ENCODE measurements at places on chromosomes 11 and 22. TPM values are rescaled to one million over a fixed set of nuclear protein-coding genes. Genes with fewer than 3 reads are reported as not detected.
A peak's percentile ranks its signal among the peaks of the same experiment; 100 is the strongest.

RFPL2 gene
- polyA plus RNA-seq = not detected

DNA sequence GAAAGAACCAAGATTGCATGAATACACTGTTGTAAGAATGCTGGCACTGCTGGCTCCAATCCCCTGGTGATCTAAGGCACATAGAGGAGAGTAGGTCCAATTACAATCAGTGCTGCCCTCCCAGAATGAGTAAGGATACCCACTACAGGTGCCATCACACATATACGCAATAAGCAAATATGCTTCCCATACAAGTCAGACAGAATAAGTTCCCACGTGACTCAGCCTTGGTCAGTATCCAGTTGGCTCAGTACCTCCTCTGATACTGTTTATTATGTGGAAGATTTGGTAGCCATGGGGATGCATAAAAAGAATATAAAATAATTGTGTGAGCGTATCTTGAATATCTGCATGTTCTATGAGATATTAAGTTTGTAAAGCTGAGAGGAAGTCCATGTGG, 8.9 kb upstream of the OR2D3 start:
- no peak for DNase-seq

GRCh38 chr11:36345084-36345511, 49.0 kb downstream of the PRR5L start:
- DNase-seq = no peak

GRCh38 chr11:22539821-22540256, 85.8 kb downstream of the FANCF start:
- peak; percentile 45 for DNase-seq

GRCh38 chr11:100923555-100923954, 206.1 kb downstream of the PGR start:
- DNase-seq = no peak

- no peak for DNase-seq
These were observed 40.8 kb upstream of the LMO2 start for GRCh38 chr11:33932721-33933120.

GRCh38 chr11:119774172-119774763, 45.3 kb upstream of the NECTIN1 start:
- DNase-seq = no peak

- no peak for DNase-seq
These were observed 28.5 kb downstream of the AMBRA1 start for GRCh38 chr11:46565232-46565840.
